ENCODE measurements at places on chromosomes 2 and 18.

- no peak for DNase-seq
Observed at GRCh38 chr2:160324917-160325316, 124.8 kb upstream of the ITGB6 start.

DNA sequence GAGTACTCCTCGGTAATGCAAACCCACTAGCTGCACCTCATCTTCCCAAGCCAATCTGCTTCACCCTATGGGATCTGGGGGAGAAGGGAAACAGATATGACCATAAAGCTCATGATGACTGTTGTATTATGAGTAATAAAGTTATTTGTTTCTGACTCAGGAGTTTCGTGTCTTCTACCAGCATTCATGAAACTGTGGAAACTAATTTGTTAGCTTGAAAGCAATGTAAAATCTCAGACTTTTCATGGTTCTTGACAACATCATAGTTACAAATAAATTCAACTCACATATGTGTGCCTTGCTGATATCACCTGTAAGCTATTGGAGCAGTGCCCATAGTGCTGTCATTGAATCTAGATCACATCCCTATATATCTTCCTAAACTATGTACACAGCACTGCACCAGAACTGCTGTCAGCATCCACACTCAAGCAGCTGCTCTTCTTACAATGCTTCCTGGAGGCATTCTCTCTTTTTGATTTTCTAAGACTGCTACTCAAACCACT, 135.6 kb upstream of the KYNU start:
- DNase-seq: no peak

DNA sequence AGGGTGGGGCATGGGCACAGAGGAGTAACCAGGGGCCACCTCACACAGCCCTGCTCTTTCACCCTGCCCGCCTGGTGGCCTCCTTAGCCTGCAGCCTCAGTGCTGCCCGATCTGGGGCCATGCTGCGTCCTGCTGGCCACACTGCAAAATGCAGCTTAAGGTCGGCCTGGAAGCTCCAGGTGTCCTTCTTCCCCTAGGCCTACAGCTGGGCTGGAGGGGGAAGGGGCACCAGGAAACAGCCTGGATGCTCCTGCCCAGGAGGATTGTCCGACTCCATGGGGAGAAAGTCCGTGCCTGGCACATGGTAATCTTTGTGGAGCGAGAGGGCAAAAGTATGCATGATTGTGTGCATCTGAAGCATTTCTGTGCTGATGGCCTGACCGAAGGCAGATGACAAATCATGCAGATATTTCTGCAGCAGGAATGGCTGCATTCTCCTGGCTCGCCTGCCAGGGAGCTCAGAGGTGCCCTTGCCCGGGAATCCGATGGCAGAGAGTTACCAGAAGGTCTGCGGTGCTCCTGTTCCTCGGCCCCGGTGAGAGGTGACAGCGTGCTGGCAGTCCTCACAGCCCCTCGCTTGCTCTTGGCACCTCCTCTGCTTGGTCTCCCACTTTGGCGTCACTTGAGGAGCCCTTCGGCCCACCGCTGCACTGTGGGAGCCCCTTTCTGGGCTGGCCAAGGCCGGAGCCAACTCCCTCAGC, 12.8 kb upstream of the ALPP start:
- DNase-seq: no peak

- DNase-seq: no peak
Observed at GRCh38 chr18:28189400-28190239, 12.7 kb upstream of the CDH2 start.

DNA sequence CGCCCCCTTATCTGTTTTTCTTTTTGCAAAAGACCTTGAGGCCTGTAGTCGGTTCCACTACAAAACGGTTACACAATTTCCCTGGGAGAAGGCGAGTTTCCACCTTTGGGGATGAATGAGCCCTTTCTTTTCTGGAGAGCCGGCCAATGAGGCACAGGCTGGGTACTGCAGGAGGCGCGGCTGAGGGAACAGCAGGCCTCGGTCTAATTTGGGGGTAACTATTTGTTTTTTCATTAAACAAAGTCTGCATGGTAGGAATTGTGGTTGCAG, 129.2 kb downstream of the MYCN start:
- DNase-seq: no peak

- no peak for DNase-seq
Observed at GRCh38 chr2:86772611-86773010, 18.1 kb downstream of the CD8A start.

DNA sequence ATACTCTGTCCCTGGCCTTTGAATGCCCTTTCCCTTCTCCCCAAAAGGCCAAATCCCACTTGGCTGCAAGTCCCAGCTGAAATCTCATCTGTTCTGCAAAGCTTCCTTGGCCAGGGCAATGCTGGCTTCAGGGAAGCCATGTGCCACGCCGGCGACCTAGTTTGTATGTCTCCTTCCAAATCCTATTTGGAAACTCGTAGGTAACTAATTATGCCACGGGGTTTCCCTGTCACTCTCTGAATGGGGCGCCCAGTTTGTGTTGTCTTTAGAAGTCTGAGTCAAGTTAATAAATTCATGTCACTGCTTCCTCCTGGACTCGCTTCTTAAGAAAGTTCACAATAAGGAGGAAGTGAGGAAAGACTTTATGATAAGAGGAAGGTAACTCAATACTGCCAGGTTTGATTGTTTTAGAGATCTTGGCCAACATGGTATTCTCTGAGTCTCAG, 19.1 kb downstream of the FHL2 start:
- no peak for DNase-seq

GRCh38 chr2:135931776-135932443, 53.5 kb downstream of the DARS1 start:
- DNase-seq: no peak

GRCh38 chr2:124248386-124248785, 223.3 kb downstream of the CNTNAP5 start:
- DNase-seq: no peak

- no peak for DNase-seq
Observed at GRCh38 chr2:207933396-207934065, 91.8 kb downstream of the PLEKHM3 start.

GRCh38 chr2:220887271-220887870, 684.7 kb downstream of the EPHA4 start:
- DNase-seq: no peak

DNA sequence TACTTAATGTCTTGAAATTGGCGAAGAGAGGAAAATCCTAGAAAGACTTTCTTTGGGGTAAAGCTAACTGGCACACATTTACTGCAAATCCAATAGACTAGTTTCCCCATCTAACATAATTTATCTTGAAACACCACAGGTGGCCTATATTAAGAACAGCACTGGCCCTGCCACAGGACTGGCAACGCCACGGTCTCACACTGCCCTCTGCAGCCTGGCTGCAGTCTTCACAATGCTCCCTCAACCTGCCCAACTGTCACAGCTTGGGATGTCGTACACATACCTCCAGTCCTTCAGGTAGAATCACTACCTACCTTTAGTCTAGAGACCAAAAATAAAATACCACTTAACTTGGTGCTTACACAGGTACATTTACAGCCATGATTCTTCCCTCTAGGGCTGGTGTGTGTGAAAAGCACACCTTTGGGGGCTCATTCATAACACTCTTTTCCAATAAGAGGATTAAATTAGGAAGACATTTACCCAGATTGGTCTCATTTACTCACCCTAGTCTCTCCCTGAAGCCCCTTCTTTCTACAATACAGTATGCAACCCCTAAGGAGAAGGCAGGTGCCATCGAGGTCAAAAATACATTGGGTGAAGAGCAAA, 222.2 kb downstream of the C1D start:
- DNase-seq: no peak

DNA sequence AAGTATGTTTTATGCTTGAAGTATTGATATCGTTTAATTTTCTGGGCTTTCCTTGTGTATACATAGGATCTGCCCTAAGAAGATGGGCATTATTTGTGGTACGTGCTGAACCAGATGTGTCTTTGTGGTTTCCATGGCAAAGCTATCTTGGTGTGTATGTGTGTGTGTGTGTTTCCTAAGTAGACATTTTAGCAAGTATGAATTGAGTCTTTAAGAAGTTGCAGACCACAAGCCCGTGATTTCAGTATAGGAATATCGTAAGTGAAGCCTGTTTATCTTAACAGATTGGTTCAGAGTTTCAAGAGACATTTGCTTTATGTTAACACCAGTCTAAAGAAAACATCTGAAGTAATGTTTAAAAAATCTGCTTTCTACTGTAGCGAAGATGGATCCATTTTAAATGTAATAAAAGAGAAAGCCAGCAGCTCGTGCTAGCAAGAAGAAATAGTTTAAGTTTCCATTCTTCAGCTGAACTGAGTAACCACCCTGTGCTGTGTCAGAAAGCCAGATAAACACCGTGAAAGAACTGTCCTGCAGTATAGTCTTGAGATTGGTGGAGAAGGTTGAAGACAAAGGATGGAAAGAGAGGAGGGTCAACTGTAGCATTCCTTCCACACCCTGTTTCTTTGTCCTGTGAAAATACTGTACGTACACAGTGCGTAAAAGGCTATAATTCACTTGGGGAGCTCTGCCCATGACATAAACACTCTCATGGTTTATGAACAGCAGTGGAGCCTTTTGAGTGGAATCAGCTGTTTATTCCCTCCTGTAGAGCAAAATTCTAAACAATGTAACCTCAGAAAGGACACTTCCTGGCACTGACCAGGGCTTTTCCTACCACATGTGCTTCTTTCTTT, 91.9 kb upstream of the FOSL2 start:
- no peak for DNase-seq

DNA sequence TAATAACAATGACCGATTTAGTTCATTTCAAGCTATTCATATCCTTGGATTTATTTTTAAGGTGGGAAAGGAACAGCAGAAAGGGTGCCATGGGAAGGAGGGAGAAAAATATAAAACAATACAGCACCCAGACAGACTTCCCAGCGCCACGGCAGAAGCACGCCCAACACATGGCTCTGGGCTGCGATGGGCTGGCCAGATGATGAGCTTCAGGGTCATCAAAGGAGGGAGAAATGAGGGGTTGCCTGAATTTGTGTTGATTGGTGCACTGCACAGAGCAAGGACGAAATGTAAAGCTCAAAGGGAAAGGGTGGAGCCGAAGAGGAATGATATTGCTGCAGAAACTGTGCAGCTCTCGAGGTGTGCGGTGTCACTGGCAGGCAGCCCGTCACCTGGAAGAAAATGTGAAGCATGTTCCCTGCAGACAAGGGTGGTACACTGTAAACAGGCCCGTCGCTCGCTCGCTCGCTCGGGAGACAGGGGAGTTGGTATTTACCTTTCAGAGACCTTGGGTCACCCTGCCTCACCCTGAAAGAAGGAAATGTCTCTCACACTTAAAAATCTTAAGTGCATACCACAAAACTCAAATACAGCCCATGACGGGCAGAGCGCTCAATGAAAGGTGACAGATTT, 195.5 kb upstream of the CTAGE1 start:
- no peak for DNase-seq

DNA sequence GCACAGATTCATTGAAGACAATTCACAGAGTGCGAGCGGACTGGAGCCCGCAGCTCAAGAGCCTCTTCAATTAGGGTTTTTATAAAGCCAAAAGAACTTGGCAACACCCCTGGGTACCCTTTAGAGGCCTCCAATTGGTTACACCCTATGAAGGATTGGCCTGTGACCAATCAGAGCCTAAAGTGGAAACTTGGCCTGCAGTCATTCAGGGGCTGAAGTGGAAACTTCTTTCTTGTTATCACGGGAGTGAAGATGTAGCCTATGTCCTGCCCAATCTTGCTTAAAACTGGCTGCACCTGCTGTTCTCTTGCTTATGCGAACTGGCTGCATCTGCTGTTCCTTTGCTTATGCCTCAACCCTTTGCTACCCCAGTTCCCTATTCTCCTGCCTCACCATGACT, 1.8 kb upstream of the HJURP start:
- DNase-seq: no peak

DNA sequence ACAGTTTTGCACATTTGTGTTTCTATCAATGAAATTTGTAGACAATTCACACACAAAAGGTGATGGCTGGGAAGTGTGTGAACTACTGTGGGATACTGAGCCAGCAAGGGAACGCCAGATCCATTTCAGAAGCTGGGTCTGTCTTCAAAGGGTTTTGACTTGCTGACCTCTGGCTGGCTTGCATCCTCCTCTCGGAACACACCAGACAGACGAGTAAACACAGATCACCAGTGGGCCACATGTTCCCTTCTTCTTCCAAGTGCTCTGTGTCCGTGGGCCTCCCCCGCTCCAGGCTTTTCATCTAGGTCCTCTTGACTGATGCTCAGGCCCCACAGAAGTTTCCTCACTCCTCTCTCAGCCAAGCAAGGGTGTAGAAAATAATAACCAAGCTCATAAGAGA, 122.2 kb upstream of the OSR1 start:
- DNase-seq: no peak
